Stimulated activated CD4-positive, alpha-beta T cell treated with anti-CD3 and anti-CD28 coated beads, Interleukin-4, amount 100 ng/mL, for 1 hour (primary cell): ENCODE measurements at places on chromosomes 12 and 14.

DNA sequence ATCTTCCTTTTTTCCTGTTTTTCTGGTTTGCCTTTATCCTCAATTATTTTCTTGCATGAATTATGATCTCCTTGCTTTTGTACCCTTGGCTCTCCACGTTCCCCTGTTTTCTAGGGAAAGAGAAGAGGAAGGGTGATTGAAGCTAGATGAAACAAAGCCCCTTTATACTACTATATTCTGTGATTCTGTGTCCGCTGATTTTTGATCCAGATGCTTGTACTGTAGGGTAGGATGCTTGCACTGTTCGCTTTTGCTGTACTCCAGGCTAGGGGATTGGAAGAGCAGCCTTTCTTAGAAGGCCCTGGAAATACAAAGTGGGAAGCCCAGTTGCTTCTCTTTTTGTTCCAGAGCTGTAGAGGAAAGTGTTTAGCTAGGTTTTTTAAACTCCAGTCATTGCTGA, 35.1 kb upstream of the KLHDC2 start:
- no peak for DNase-seq

GRCh38 chr14:73742520-73743238, 28.5 kb upstream of the PNMA1 start:
- DNase-seq, result no peak

DNA sequence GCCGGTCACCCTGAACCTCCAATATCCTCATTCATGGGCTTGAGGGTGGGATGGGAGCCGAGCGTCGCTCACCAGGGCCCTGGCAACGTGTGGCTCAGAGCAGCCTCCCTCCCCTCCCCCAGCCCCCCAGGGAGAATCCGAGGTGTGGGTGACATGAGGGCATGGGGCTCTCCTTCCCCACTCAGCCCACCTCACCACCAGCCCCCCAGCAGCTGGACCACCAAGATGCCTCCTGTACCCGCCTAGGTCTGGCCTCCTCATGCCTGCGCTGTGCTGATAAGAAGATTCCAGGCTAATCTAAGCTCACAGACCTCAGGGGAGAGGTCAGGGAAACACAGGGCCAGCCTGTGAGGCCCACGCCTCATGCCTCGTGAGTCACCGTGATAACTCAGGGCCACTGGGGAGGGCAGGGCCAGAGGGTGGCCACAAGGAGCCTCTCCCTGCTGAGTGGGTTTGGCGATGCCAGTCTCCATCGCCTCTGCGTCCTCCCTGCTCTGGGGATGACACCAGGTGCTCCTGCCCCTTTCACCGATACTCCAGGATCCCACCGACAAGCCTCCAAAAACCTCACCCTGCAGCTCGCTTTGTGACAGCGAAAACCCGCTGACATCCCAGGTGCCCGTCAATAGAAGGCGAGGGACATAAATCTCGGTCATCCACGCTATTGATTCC, 56.9 kb downstream of the TESC start:
- DNase-seq, result no peak

DNA sequence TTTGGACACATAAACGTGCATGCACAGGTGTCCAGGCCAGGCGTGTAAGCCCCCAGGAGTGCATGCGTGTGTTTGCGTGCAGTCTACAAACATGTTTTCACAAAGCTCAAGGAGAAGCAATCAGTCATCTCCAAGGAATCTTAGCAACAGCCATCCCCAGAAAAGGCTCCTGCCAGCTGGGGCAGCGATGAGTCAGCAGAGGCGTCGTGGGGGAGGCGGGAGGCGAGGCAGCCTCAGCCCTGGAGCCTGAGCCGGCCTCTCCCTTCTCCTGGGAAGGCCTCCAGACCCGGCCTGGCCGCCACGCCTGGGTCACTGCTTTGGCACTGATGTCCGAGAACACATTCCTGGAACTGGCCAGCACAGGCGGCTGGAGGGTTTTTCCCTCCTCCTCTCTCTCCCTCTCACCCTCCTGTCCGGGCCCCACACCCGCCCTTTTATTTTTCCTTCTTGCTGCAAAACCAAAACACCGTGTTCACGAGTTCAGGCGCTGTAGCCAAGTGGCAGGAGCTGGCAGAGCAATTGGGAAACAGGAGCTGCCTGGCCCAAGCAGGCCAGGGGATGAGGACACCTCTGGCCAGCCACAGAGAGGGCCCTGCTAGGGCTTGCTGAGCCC, 92.7 kb downstream of the LRRC74A start:
- peak; percentile 16 for DNase-seq

DNA sequence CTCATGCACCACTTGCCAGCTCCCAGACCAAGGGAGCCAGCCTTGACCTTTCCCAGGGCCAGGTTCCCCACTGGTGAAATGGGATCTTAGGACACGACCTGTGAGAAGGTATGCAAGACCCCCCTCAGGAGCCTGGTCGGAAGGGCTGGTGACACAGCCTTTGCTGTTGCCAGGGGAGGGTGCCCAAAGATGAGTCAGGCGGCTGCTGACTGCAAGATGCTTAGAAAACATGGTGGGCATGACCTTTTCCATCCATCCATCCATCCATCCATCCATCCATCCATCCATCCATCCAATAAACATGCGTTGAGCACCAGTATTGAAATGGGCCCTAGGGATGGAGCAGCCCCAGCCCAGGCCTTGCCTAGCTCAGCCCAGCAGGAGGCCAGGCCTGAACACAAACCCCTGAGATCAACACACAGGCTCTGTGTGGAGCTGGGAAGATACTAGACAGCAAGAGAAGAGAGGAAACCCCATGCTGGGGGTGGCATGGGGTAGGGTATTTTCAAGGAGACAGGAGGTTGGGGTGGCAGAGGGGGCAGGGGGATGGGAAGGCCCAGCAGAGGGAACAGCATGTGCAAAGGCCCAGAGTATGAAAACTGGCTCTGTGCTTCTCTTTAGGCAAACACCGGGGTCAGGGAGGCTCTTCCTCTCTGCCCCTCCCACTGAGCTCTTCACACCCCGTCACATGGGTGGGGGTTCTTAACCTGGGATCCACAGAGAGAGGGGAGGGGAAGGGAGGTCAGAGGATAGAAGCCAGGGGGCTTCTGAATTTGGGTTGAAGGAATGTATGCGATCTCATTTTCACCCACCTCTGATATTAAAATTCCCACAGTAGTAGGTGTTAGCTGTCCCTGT, 26.2 kb upstream of the YY1 start:
- DNase-seq, result no peak

- no peak for DNase-seq
Observed at GRCh38 chr14:55599250-55599879, 19.4 kb downstream of the KTN1 start.

- no peak for DNase-seq
Observed at GRCh38 chr14:74518221-74518620, 24.7 kb downstream of the ISCA2 start.

- no peak for DNase-seq
Observed at GRCh38 chr12:126752021-126752420, 1514.9 kb upstream of the TMEM132C start.

- no peak for DNase-seq
Observed at GRCh38 chr14:67010602-67011001, 178.6 kb upstream of the GARIN2 start.

DNA sequence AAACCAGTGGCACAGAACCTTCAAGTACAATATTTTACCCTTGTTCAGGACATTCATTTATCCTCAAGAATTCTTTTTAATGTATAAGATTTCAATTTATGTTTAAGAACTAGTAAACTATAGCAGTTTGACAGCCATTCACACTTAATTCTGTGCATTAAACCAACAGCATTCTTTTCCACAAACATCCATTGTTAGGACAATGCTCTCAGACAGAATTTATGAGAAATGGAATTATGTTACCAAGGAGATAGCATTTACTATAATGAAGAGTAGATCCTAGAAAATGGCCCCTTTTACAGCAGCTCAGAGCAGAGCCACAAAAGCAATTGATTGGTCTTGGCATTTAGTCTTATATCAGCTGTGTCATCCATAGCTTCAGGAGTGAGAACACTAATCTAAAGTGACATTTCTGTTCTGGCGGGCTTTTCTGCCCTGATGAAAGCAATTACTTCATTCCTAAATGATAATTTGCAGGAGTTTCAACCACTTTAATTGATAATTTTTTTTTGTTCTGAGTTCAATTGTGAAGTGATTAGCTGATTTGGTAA, 268.9 kb downstream of the NPAS3 start:
- DNase-seq, result no peak

DNA sequence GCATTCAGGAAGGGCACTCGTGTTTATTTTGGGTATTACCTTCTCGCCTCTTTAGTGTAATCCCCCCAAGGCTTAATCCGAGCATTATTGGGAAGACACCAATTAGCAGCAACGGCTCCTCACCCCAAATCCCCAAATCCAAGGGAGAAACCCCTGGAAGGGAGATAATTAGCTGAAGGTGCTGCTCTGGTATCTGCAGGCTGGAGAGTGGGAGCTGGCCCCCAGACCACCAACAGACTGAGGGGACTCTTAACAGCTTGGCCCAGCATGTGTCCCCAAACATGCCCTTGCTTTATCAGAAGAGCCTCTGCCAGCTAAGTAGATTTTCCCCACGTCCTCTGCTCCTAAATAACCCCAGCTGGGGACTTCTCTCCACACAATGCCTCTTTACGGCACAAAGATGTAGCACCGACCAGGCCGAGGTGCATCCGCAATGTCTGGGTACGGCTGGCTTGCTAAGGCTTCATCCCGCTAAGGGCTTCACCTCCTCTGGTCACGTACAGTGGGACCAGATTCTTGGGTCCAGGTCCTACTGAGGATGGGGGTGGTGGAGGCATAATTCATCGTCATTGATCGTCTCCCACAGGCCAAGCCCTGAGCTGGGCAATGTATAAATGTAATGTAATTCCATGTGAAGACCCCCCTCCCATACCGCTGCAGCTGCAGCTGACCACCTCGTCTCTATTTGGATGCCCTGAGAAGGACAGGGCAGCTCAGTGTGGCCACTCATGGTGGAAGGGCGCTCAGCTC, 123.7 kb upstream of the GSC start:
- DNase-seq, result no peak

GRCh38 chr12:90791445-90791844, 163.5 kb downstream of the CCER1 start:
- DNase-seq, result no peak

GRCh38 chr12:18296201-18296908, 35.0 kb downstream of the PIK3C2G start:
- no peak for DNase-seq

DNA sequence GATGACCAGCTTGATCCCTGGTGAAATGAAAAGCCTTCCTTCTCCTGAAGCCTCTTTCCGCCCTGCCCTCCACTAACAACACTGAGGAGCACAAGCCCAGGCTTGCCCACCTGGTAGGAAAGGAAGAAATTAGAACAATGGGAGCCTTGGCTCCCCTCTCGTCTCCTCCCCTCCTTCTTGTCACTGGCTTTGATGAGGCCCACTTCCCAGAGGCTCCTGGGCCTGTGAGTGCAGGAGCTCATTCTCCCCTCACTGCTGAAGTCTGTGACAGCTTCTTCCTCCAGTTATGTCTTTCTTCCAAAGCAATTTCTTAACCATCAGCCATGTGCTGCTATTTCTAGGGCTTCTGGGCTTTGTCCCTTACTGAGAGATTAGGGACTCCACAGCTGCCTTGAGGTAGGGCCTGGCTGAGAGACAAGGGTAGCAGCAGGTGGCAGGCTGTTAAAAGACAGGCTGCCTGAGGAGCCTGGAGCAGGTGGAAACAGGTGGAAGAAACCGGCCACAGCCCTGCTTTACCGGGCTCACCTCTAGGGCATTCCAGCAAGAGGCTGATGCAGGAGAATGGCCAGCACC, 53.6 kb upstream of the SRSF5 start:
- DNase-seq, result no peak

- DNase-seq, result no peak
Observed at GRCh38 chr14:38944691-38945090, 158.3 kb downstream of the SEC23A start.

- DNase-seq, result no peak
Observed at GRCh38 chr12:52784909-52785308, 7.8 kb upstream of the KRT76 start.

DNA sequence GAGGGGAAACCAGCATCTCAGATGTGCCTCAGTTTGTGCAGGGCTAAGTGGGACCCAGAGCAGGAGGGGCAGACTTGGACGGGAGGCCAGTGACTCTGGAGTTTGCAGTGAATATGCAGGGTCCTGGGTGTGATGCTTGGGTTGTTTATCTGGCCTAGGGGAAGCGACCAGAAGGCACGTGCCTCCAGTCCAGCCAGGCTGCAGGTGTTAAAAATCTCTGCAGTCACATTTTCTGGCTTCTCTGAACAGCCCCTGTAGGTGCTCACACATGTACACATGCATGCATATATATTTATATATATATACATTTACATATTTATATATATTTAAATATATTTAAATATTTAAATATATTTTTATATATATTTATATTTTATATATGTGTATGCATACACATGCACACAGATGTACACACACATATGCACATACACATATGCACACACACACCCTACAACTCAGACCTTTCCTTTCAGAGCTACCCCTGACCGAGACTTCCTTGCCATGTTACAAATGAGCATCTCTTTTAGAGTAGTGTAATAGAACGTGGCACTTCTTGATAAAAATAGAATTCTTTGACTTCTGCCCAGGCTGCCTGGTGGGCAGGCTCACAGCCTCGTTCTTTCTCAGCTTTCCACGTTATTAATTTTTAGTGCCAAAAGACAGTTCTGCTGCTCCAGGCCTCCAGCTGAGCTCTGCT, 26.8 kb upstream of the TCL1B start:
- no peak for DNase-seq
